B cell (primary cell): ENCODE measurements at places on chromosomes 2 and 18. TPM values are rescaled to one million over a fixed set of nuclear protein-coding genes. Genes with fewer than 3 reads are reported as not detected.

ALK gene
- not detected in 2 replicates for total RNA-seq

M1AP gene
- not detected in 2 replicates for total RNA-seq

ZSWIM2 gene
- not detected in 2 replicates for total RNA-seq

C2orf66 gene
- not detected in 2 replicates for total RNA-seq

C2orf78 gene
- not detected in 2 replicates for total RNA-seq

RGPD6 gene
- total RNA-seq, result 78.3 and 79.5 TPM in 2 replicates

TCF7L1 gene
- 0.53 and 0.67 TPM in 2 replicates for total RNA-seq

FBXO15 gene
- 3.7 and 4.1 TPM in 2 replicates for total RNA-seq

PJVK gene
- 4.0 and 7.9 TPM in 2 replicates for total RNA-seq

STK16 gene
- total RNA-seq, result 29.0 and 29.3 TPM in 2 replicates

ZNF521 gene
- 9.0 and 12.3 TPM in 2 replicates for total RNA-seq

CIB4 gene
- total RNA-seq, result not detected in 2 replicates

PLCL1 gene
- 0.07 and 0.12 TPM in 2 replicates for total RNA-seq

CHRND gene
- not detected in 2 replicates for total RNA-seq

TXNDC2 gene
- 0.22 and 0.73 TPM in 2 replicates for total RNA-seq
